Stromal cell of bone marrow (primary cell): ENCODE measurements at places on chromosomes 7 and 10.

DNA sequence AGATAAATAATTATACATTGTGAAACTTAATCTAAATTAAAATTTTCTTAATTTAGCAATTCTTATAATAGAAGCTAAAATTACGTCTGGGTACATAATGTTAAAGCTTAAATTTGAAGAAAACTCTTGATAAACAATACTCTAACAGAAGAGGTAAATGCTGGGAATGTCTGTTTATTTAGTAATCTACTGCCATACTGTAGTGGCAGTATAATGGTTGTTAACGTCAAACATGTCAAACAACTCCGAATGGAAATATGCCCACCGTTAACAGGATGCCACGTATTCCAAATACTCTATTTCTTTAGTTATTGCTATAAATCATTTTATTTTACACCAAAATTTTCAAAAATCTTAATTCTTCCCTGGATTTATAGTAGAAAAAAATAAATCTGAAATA, 40.0 kb upstream of the PTPN12 start:
- no peak for DNase-seq

DNA sequence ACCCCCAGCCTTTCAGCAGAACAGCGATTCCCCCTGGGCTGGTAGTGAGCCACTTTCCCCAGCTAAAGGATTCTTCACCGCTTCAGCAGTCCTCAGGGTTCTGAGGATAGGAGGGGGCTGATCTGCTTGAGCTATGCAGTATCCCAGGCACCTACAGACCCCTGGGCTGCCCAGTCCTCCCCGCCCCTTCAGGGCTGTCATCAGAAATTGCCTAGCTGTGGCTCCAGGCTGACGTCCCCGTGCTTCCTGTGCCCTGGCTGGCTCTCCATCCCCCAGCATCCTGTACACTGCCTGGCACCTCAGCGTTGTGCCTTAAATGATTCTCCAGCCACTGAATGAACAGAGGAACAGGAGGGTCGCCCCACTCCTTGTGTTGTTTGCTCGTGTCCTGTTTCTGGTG, 38.4 kb upstream of the CDH23 start:
- DNase-seq: no peak

GRCh38 chr7:23893942-23894891, 184.2 kb downstream of the STK31 start:
- DNase-seq: peak; percentile 31

DNA sequence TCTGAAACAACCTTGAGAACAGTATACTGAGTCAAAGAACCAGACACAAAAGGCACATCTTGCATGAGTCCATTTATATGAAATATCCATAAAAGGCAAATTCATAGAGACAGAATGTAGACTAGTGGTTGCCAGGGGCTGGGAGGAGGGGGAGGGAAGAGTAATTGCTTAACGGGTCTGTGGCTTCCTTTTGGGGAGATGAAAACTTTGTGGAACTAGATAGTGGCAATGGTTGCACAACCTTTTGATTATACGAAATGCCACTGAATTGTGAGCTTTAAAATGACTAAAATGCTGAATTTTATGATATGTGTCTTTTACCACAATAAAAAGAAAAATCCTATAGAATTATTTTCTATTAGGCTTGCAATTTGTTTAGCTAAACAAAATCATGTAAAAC, 16.8 kb downstream of the ADRB1 start:
- no peak for DNase-seq

GRCh38 chr10:71740069-71740653, 20.6 kb upstream of the C10orf105 start:
- peak; percentile 60 for DNase-seq

GRCh38 chr10:23643111-23643780, 204.4 kb downstream of the OTUD1 start:
- DNase-seq: peak; percentile 2

GRCh38 chr10:30812018-30812851, 182.7 kb upstream of the LYZL2 start:
- DNase-seq: peak; percentile 84

GRCh38 chr7:65988084-65988483, 6.1 kb upstream of the GUSB start:
- DNase-seq: no peak

GRCh38 chr7:27515933-27516332, 146.8 kb downstream of the HIBADH start:
- no peak for DNase-seq

DNA sequence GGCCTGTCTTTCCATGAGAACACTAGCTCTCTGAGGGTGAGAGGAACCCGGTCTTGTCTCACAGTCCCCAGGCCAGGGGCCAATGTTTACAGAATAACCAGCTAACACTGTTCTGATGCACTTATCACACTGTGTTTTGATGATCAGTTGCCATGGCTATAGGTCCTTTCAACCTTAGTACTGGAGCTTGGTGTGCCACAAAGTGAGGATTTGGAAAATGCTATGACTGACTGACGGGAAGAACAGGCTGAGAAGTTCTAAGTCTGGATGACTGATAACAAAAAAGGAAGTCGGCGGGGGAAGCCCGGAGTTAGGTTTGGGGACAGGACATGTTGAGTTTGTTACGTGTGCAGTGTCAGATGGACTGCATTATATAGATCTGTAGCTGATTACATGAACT, 141.8 kb downstream of the CTTNBP2 start:
- no peak for DNase-seq

GRCh38 chr10:99536338-99537085, 3.8 kb downstream of the NKX2-3 start:
- no peak for DNase-seq

DNA sequence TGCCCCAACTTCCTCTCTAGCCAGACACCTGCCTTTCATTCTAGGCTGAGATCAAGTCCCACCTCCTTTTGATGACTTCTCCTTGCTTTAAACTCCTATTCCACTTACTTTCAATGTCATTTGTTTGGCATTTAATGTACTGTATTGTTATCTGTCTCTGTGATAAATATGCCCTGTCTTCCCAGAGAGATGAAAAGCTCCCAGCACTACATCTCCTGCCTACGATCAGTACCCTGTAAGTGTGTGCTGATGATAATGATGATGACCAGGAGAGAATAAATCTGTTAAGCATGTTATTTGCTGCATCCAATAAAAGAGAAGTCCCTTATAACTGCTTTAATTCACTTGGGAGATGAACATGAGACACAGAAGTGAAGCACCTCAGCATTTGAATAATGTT, 367.4 kb upstream of the C7orf33 start:
- DNase-seq: no peak

GRCh38 chr7:20107582-20107981, 109.6 kb downstream of the MACC1 start:
- DNase-seq: peak; percentile 31

DNA sequence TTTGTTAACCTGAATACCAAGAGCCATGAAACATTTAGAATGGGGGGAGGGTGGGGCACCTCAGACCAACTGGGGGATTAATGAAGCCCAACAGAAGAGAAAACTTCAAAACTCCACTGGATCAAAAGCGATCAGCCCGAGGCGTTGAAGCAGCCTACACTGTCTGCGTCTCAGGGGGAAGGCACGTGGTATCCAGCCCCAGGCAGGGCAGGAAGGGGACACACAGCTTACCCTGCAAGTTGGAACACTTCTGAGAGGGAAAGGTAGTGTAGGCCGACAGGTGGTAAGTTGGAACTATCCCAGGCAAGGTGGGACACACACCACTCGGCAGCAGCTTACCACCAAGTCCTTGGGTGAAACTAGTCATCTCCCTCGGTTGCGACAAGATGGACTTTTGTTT, 102.9 kb downstream of the TAX1BP1 start:
- DNase-seq: no peak

GRCh38 chr7:70637726-70638125, 494.2 kb upstream of the GALNT17 start:
- DNase-seq: no peak

GRCh38 chr7:1849351-1850041, 179.4 kb downstream of the ELFN1 start:
- DNase-seq: no peak

GRCh38 chr10:79103129-79103528, 34.4 kb downstream of the ZMIZ1 start:
- DNase-seq: no peak

DNA sequence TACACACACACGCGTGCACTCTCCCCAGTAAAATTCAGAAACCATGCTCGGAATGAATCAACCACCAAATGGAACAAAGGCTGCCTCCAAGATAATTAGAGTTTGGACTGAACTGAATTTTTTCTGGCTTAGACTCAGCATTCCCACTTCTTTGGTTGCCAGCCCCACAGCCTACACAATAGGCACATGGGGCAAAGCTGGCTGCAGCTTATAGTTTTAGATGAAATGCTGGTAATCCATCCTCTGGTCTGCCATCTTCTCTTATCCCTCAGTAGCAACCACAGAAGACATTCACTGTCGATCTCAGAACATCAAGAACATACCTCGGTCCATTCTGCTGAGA, 44.2 kb downstream of the PDE1C start:
- DNase-seq: no peak

DNA sequence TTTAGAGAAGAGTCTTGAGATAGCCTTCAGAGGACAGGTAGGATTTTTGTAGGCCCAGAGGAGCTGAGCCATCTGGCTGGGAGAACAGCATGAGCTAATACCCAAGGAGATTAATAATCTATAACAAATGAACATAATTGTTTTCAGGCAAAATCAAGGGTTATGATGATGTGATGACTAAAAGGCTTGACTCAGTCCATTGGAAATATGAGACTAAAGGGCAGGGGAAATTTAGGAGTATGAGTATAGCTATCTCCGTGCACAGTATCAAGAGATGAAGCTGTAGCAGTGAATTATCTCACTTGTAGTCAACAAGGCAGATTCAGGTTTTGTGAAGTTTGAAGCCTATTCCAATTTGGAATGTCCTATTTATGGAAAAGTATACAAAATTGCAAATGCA, 40.1 kb downstream of the CSTF2T start:
- no peak for DNase-seq

DNA sequence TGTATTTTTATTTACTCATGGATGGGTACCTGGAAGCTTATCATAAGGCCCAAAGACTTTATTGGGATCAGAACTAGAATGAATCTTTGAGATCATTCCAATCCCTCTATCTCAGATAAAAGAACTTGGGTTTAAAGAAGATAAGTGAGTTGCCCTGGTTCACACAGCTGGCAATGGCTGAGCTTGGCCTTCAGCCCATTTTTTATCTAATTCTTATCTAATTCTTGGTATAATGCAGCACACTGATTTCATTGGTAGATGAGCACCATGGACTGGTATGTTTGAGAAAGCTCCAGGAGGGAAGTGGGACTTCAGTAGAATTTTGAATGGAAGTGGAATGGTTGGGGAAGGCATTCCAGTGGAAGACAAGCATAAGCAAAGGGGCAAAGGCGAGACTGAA, 558.9 kb downstream of the REEP3 start:
- no peak for DNase-seq

DNA sequence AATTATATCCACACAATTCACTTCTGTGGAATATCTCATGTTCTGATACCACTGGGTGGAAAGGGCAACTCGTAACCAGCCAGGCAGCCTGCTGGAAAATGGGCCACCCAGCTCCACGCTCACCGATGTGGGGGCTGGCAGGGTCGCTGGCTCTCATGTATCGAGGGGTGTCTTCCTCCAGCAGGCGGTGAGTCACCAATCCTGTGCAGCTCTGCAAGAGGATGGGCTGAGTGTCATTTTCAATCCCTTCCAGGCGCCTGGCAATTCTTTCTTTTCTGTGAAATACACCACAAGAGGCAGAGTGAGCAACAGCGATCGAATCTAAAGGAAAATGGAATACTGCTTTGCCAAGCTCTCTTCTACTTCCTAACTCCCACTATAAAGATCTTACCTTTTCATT, 80.1 kb downstream of the SVIL start:
- DNase-seq: no peak

DNA sequence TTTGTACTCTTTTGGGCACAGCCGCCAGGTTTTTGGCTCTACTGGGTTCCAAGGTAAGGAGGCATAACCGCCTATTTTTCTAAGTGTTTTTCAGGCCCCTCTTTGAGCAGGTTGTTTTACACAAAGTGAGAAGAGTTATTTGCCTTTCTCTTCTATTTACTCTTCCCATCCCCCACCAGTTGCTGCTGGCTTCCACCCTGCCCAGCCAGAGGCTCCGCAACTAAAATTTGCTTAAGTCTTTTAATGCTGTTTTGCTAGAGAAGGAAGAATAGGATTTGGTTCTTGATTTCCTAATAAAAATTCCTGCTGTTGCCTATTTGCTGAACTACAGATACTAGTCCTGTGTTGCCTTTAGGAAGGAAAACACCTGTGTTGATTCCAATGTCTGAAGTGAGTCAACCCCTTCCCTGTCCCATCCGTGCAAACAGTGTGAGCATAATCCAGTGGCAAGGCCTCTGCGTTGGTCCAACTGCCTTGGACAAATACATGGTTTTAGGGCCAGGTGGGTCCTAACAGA, 1.9 kb downstream of the PLA2G12B start:
- DNase-seq: no peak

DNA sequence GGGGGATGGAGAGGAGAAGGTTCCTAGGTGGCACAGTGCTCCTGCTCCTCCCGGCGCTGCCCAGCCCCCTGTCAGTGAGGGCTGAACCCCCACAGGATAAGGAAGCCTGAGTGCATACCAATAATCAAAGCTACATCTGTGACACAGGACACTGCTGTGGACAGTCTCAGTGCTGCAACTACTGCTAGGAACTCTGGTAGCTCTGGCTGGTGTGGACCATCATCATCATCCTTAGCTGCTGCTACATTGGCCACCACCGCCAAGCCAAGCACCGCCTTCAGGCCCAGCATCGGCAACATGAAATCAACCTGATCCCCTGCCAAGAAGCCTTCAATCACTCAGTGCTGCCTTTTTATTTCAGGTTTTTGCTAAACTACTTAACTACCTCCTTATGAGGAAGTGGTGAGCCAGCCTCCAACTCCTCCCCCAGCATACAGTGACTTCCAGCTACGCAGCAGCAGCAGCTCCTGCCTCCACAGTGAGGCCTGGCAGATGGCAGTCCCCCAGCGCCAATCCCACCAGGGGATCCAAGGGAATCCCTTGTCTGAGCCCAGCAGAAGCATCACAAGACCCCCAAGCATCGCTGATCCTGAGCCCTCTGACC, 32.1 kb upstream of the SLC26A4 start:
- DNase-seq: no peak

- DNase-seq: peak; percentile 74
These were observed 168.6 kb upstream of the CSTF2T start for GRCh38 chr10:51867956-51868355.

DNA sequence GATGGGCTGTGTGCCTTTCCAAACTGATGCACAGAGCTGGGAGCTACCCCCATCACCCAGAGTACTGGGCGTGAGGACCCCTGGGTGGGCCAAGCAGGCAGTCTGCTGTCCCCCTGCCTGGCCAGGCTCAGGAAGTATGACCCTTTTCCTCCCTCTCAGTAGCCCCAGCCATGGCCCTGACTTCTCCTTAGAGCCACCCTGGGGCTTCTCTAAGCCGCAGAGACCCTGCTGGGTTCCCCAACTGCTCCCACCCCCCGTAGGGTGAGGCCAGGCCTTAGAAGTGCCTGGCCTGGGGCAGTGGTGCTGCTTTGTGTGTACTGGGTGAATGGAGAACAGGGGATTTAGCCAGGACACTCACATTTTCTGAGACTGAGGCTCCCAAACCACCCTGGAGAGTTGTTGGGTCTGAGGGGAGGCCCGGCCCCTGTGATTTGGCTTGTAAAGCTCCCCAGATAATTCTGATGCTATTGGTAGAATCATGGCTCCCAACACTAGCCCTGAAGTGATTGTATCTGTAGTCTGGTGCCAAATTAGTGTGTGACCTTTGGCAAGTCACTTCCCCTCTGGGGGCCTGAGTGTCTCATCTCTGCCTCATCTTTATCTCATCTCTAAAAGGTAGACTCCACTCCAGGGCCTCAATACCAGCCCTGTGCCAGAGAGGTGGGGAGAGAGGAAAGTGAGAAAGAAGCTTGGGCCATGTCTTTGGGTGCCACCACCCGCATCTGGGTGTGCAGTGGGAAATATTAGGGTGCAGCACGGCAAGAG, 99.7 kb upstream of the PPIF start:
- no peak for DNase-seq
